ENCODE measurements at places on chromosomes 2 and 18.

DNA sequence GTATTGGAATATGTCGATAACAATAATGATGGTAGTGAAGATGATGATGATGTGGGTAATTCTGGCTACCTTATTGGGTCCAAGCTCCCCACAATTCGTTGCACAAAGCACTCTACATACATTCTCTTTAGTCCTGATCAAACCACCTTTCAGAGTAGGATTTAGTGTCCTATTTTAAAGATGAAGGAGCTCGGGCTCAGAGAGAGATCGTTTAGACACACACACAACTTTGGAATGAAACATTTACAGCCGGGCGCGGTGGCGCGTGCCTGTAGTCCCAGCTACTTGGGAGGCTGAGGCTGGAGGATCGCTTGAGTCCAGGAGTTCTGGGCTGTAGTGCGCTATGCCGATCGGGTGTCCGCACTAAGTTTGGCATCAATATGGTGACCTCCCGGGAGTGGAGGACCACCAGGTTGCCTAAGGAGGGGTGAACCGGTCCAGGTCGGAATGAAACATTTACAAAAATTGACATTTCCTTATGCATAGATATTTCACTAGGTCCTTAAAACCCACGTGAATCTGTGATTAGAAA lies 50.7 kb downstream of the GREB1 start:
- DNase-seq: no peak

DNA sequence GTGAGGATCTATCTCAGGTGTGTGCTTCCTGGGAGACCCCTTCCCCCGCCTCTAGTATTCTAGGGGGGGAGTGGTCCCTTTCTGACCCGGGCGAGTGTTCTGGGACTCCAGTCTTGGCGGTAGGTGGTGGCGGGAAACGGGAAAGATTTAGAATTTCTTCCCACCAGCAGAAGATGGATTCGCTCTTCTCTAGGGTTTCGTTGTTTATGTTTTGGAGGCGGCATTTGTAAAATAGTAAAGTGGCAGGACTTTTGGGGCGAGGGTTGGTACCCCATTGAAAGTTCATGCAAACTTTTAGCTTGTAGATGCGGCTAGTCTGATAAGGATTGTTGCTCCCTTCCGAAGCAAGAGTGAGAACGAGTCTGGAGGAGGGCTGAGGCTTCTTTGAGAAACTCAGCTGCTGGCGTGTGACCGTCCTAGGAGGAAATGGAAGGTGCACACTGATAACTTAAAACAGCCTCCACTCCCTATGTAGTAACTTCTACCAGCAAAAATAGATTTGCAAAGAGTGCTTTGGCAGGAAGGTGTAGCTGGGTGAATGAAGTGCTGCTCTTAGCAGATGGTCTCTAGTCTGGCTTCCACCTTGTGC lies 412 bp downstream of the GPD2 start:
- no peak for DNase-seq

- DNase-seq: peak; percentile 63
Observed at GRCh38 chr2:53490659-53491058, 276.9 kb upstream of the CHAC2 start.

DNA sequence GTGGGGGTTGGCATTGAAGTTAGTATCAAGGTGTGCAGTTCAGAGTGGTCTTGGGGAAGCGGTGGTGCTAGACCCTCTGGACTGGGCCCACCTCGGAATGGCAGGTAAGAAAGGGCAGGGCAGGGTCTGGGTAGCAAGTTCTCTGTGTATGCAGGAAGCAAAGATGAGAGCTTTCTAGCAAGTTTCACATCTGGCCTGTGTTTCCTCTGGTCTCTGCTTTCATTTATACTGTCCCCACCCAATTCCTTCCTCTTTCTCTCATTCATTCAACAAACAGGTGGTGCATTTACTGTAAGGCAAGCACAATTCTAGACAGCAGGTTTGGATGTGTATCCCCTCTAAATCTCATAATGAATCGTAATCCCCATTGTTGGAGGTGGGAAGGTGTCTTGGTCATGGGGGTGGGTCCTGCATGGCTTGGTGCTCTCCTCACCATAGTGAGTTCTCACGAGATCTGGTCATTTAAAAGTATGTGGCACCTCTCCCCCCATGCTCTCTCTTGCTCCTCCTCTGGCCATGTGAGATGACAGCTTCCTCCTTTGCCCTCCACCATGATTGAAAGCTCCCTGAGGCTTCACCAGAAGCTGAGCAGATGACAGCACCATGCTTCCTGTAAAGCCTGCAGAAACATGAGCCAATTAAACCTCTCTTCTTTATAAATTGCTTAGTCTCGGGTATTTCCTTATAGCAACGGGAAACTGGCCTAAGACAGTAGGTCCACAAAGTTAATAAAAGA lies 51.8 kb downstream of the PKDCC start:
- no peak for DNase-seq

- DNase-seq: no peak
Observed at GRCh38 chr2:187364696-187365095, 83.4 kb downstream of the CALCRL start.

DNA sequence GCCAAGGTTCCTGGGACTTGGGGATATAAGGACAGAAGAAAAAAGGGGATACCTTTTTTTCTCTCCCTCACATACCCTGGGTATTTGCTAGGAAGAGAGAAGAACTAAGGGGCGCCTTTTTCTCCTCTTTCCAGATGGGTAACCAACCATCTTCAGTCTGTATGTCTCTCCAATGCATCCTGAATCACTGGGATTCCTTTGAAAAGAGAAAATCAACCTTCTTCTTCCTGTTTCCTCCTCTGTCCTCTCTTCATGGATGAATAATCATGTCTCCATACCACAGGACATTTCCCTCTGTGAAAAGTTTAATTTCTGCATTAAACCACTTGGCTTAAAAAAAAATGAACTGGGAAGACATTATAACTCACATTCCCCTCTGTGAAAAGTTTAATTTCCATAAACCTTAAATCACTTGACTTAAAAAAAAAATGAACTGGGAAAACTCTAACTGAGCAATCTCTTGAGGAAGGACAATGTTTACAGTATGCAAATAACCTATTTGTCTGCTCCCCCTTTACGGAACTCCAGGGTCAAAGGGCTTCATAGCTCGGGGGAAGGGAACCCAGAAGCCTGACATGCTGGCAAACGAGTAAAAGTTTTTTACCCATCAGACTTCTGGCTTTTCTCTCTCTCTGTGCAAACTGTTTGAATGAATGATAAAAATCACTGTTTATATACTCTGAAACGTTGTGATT lies 56.7 kb upstream of the FAM98A start:
- DNase-seq: no peak

- DNase-seq: no peak
Observed at GRCh38 chr18:44134447-44134846, 546.2 kb upstream of the SETBP1 start.

- no peak for DNase-seq
Observed at GRCh38 chr18:44848644-44849335, 168.1 kb downstream of the SETBP1 start.

DNA sequence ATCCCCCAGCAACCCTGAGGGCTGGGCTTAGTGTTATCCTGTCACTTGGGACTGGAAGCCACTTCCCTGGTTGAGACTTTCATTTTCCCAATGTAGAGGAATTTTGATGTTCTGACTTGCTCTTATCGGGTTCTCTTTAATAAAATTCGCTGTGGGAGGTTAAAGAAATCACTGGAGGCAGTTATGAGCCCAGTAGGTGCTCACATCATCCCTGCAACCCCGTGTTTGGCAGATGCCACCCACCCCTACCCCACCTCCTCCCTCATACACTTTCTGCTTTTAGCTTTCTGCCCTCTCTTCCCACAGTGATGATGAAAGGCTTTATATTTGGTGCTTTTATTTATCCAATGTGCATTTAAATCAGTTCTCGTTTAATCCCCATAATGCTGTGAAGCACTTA lies 106.6 kb downstream of the MAPK4 start:
- no peak for DNase-seq

DNA sequence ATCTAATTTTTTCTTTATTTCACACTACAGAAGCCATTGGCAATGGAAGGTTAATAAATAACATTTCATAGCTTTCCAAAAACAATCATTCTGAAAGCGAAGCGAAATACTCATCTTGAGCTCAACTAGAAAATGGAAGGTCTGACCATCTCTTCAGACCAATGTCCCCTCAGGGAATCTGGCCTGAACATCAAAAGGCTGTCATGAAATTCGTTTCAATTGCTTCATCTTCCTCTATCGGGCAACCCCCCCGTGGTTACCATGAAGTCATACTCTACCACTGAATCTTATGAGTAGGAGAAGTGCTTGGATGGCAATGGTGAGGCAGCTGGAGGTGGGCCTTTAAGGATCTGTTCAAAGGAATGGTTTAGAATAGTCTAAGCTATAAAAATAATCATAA lies 22.9 kb upstream of the CYTIP start:
- no peak for DNase-seq

DNA sequence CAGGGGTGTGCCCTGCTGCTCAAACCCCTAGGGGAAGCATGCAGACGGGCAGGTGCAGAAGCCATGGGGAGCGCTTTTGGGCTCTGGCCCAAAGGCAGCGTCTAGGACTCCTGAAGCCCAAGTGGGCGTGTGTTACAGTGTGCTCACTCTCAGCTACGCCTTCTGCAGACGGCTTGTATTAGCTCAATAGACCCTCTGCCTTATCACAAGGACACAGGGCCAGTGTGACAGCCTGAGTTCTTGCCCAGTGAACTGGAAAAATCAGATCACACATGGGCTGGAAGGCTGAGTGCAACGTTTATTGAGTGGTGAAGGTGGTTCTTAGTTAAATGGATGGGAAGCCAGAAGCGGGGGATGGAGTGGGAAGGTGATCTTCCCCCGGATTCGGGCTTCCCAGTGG lies 210.9 kb downstream of the CDH20 start:
- DNase-seq: no peak

DNA sequence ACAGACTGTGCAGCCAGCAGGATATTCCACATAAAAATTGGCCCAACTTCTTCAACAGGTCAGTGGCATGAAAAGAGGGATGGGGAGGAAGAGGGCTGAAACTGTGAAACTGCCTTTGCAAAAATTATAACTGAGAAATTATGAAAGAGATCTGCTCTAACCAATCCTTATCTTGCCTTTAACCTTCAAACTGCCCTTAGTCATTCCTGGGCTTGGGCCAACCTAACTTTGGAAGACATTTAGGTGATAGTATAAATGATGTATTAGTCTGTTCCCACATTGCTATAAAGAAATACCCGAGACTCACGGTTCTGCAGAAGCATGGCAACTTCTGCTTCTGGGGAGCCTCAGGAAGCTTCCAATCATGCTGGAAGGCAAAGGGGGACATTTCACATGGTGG lies 74.5 kb downstream of the RPL31 start:
- DNase-seq: no peak

DNA sequence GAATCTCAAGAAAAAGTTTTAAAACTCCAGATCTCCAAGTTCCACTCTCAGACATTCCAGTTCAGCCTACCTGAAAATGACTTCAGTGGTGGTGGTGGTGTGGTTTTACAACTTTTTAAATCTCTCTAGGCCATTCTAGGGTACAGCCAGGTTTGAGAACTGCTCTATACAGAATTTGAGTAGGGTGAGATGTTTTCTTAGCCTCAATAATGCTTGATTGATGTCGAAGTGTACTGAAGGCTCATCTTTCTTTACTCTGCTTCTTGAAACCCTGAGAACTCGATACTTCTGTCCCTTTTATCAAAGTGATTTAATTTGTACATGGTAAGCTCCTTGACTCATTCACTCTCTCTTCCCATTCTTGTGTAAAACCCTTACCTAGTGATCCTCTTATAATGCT lies 143.8 kb downstream of the FAM124B start:
- no peak for DNase-seq

- DNase-seq: no peak
Observed at GRCh38 chr18:35072616-35073015, 31.4 kb downstream of the MAPRE2 start.

Measured in spinal cord (tissue), 10 donors.